Stimulated activated CD8-positive, alpha-beta memory T cell treated with anti-CD3 and anti-CD28 coated beads, Interleukin-15, amount 100 ng/mL, for 24 hours (primary cell): ENCODE measurements at places on chromosomes 2 and 18.

- no peak for DNase-seq
Observed at GRCh38 chr2:165772183-165772582, 21.9 kb downstream of the GALNT3 start.

DNA sequence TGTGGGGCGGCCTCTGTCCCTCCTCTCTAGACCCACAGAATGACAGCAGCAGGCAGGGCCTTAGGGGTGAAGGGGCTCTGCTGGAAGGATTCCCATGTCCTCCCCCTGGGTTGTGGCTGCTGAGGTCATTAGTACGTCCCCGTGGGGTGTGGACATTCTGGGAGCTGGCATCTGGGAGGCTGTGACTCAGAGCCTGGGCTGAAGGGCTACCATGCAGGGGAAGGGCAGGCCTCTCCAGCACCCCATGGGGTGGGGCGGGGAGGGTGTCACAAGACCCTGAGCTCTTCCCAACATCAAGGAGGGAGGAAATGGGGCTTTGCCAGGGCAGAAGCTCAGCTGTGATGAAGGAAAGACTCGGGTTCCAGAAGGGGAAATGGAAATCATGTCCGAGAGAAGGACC, 105.8 kb upstream of the SMAD2 start:
- DNase-seq = no peak

DNA sequence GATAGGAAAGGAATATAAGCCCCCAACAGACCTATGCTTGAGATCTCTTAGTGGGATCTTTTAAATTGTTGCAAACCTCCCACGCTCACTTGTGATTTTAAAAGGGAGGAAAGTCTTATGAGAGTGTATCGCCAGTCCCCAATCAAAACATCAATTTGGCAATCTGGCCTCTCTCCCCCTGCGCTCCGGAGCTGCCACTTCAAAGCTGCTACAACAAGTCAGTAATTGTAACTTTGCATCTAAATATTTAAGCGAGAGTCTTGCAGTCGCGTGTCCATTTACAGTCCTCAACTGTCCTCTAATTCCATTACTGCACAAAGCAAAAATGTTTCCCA, 8.4 kb downstream of the PAX3 start:
- no peak for DNase-seq

- no peak for DNase-seq
Observed at GRCh38 chr2:149329489-149330126, 779 bp upstream of the LYPD6 start.

DNA sequence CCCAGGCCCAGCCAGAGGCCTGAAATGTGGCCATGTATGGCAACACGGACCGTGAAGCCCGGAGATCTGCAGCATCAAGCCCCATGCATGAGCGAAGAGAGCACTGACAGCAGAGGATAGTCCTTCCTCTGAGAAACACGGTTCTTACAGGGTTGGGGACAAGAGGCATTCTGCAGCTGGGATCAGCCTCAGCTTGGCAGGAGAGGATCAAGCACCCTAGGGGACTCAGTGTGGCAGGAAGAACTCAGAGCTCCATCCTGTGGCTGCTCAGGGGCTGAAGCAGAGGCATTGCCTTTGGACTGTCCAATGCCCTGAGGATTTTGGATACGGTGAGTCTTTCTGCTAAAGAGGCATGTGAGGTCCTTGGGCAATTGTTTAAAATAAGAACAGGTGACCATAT, 368.7 kb downstream of the ZNF516 start:
- no peak for DNase-seq

- no peak for DNase-seq
Observed at GRCh38 chr2:60260639-60261296, 292.7 kb downstream of the BCL11A start.

DNA sequence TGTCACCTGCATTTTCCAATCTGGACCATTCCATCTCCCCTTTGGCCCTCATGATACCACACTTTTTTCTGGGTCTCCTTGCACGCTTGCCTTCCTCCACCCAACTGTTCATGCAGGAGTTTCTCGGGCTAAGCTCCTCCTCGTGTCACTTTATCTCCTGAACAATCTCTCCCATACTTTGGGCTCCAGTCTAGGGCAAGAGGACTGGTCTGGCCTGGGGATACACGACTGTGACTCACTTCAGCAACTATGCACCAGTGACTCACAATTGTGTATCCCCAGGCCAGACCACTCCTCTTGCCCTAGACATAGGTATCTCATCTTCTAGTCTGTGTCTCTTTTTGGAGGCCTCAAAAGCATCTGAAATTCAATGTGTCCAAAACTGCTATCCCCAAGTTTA, 149.4 kb upstream of the PTPRM start:
- no peak for DNase-seq

GRCh38 chr2:239928391-239929350, 96.5 kb downstream of the NDUFA10 start:
- DNase-seq = no peak

DNA sequence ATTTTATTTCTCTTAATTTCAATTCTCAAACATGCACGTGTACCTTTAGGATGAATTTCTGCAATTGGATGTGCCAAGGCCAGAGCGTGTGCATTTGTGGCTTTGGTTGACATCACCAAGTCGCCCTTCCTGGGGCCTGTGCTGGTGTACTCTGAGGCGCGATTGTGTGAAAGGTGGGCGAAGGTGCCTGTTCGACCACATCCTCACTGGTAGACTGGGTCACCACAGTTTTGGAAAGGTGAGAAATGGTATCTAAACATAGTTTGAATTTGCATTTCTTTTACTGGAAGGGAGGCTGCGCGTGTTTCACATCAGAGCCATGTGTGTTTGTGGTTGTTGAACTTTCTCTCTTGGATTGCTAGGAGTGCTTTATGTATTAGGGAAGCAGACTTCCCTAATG, 89.8 kb downstream of the LDLRAD4 start:
- no peak for DNase-seq

GRCh38 chr2:236672606-236673005, 103.0 kb downstream of the ACKR3 start:
- DNase-seq = no peak

GRCh38 chr2:157124731-157125130, 132.8 kb upstream of the GALNT5 start:
- no peak for DNase-seq

- no peak for DNase-seq
Observed at GRCh38 chr18:29653671-29654215, 1388.8 kb downstream of the DSC3 start.

DNA sequence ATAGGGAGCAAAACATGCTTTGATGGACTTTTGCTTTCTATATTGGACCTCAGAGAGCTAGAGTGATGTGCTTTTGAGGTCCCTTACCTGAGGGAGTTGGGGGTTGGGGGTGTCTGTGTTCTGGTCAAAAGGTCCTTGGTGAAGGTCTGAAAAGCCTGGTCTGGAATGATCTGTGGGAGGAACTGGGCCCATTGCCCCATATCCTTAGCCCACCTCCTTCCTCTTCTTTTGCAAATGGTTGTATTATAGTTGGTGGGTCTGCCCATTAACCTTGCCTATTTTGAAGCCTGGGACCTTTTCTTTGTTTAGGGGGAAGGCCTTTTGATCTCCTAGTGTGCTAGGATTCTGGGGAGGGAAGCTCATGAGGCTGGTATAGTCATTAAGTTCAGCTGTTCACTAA, 88.7 kb downstream of the FMNL2 start:
- DNase-seq = no peak

GRCh38 chr2:235779444-235779896, 285.6 kb downstream of the AGAP1 start:
- peak; percentile 23 for DNase-seq

GRCh38 chr2:144217853-144218633, 301.9 kb downstream of the ZEB2 start:
- DNase-seq = no peak

DNA sequence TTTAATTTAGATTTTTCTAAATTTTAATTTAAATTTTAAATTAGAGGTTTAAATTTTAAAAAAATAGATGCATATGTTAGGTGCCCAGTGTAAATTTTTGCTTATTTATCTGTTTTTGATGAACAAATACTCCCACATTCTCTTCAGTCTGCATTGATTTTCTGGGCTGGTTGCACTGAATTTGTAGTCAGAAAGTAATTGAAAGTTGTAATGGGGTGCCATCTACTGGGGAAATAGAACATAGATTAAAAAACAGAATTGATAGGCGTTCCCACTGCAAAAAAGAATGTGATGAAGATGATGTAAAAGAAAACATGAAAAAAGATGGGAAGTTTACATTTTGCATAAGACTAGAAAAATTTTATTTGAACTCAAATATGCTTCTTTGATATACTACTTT, 51.7 kb upstream of the CCDC85A start:
- DNase-seq = no peak

DNA sequence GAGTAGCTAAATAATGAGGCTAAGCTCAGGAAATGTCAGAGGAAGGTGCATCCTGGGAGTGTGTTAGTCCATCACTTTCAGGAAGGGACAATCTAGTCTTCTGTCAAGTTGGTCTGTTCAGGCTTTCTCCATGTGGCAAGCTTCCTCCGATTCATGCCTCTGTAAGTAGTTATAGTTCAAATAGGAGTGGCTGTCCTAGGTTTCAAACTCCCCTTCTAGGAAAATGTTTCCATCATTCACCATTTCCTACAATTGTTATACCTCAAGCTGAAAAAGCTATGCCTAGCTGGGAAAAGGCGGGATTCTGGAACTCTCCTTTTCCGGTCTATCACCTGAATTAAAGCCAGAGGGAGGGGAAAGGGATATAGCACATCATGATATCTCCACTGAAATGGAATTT, 287.7 kb upstream of the ZSWIM2 start:
- DNase-seq = no peak
